Activated T-helper 17 cell treated with anti-CD3 and anti-CD28 coated beads, Interleukin-2, amount 50 U/mL, for 72 hours (primary cell): ENCODE measurements at places on chromosomes 7 and 10.
A peak's percentile ranks its signal among the peaks of the same experiment; 100 is the strongest.

DNA sequence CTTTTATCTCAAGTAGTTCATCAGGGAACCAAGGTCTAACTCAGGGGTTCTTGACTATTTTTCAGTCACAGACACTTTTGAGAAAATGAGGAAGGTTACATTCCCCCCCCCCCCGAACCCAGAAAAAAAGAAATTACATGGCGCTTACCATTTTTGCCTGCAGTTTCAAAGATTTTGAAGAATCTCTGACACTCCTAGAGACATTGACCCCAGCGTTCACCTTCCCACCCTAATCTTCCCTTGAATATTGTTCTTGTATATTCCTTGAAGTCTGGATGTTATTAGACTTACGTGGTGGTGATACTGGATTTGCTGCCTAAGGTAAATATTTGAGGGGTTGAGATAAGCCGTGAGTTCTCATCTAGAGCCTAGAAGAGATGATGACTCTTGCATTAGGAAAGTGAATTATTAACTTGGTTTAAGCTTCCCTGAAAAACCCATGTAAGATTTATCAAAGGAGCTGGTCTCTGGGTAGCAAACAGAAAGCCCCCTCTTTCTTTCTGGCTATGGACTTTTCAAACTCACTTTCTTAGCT is 245.7 kb upstream of the FOXK1 start:
- no peak for ATAC-seq

GRCh38 chr10:23469596-23470237 is 30.8 kb downstream of the OTUD1 start:
- no peak for ATAC-seq

- no peak for ATAC-seq
Observed at GRCh38 chr10:127889605-127890195, 3.0 kb downstream of the CLRN3 start.

DNA sequence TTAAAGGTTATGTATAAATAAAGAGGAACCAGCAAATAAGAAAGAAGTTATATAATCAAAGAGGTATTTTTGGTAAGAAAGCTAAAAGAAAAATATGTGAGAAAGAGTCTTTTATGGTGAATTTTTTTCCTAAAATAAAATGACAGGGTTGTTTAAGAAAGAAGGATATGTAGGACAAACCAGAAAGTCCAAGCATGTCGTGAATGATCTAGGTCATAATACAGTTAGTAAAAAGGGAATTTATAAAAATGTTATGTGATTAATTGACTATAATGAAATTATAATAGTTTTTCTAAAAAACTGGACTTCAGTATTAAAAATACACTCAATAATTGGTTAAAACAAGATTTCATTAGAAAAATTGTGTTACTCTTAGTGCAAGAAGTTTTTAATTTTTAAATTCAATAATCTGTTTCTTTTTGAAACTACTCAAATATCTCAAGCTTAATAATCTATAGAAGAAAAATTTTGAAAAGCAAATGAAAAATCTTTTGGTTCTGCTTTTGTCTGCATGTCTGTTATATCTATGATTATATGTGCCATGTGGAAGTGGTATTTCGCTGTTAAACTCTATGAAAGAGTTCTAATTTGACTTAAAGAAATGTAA is 23.3 kb downstream of the AVL9 start:
- no peak for ATAC-seq

DNA sequence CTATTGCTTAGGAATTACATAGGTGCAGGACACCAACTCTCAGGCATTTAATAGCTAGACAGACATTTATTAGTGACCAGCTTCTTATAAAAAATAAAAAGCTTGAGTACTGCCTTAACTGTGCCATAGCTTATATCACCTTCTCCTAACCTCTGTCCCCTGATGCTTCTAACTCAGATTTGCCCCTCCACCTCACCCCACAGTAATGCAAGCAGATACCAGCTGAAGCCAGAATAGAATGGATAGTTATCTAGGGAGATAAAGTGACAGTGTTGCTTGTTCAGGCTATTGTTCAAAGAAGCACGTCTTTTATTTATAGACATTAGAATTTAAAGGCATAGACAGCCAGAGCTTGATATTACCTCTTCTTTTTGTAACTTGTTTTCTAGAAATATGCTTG is 99.6 kb upstream of the GLCCI1 start:
- no peak for ATAC-seq

DNA sequence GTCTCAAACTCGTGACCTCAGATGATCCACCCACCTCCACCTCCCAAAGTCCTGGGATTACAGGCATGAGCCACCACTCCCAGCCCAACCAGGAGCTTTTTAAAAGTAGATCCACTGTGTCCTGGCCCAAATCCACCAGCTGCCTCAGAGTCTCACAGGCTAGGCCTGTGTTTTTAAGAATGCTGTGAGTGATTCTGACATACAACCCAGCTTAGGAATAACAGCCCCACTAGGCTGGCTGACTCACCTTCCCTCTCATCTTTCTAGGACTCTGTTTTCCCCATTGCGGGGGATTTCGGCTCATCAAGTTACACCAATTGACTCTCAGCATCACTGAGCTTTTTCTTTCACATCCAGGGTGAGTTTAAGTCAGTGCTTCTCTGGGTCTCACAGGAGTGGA is 207.6 kb downstream of the SKIDA1 start:
- ATAC-seq: no peak

DNA sequence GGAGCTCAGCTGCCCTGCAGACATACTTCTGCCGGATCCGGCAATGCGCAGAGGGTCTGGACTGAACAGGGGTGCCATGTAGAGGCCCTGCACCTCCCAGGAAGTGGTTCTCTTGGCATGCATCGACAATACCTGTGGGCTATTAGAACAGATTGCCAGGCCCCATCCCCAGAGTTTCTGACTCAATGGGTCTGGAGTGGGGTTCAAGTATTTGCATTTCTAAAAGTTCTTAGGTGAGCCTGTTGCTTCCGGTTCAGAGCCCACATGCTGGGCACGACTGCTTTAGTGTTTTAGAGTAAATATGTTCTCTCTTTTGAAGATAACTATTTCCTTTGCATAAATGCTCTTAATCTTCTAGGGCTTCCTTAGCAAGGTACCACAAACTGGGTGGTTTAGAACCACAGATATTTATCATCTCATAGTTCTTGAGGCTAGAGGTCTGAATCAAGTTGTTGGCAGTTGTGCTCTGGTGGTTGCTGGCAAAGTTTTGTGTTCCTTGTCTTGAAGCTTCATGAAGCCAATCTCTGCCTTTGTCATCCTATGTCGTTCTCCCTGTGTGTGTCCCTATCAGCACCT is 435.5 kb downstream of the TCERG1L start:
- ATAC-seq: no peak

DNA sequence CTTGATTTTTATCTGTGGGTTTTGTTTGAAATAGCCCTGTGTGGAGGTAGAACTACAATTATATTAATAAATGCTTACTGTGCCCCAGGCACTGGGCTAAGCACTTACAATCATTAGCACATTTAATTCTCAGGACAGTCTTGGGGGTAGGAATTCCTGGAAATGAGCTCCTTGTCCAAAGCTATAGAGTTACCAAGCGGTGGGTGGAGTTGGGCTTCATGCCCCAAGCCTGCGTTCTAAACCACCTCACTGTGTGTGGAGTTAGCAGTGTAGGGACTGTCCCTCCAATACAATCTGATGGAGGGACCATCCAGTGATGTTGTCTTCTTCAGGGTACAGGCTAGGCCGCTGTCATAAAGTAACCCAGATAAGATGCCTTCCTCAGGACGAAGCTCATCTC is 49.7 kb downstream of the PALD1 start:
- no peak for ATAC-seq

DNA sequence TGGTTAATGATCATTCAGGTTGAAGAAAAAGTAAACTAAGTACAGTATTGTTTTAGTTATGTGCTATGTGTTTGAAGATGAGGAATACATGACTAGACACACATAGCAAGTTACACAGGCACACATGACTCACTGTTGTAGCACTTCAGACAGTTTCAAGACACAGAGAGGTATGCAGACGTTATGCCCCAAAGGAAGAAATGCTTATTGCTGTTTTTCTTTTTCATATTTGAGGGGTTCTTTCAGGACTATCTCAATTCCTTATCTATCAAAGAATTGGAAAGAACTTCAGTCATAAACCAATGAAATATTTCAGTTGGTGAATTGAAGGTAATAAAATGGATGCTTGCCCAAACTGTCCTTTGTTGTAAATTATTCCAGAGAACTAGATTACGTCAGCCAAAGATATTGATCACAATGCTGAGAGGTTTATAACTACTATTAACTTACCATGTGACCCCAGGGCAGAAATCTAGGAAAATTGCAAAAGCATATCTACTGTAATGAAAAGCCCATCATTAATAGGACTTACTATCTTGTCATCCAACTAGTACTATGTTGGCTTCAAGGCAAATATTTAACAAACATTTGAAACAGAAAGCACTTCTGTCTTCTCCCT is 61.2 kb upstream of the CAPZA2 start:
- ATAC-seq: peak; percentile 88

DNA sequence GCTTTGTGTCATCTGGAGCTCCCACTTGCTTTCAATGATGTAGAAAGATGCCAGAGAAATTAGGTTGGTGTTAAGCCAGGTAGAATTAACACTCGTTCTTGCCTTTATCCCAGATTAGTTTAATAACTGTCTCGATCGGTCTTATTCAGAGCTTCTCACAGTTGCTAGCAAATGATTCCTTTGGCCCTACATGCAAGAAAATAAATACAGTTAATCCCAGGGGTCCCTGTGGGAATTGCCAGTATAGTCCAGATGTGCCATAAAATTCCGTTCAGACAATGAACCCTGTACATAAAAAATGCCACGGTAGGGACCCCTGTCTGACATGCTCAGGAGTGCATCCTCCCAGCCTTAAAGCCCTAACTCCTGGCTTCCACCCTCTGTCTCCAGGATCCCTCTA is 207.5 kb downstream of the ARHGAP12 start:
- ATAC-seq: no peak

GRCh38 chr10:118832241-118832651 is 77.5 kb upstream of the CACUL1 start:
- ATAC-seq: no peak

GRCh38 chr10:80498078-80498832 is 39.4 kb upstream of the SH2D4B start:
- peak; percentile 13 for ATAC-seq

DNA sequence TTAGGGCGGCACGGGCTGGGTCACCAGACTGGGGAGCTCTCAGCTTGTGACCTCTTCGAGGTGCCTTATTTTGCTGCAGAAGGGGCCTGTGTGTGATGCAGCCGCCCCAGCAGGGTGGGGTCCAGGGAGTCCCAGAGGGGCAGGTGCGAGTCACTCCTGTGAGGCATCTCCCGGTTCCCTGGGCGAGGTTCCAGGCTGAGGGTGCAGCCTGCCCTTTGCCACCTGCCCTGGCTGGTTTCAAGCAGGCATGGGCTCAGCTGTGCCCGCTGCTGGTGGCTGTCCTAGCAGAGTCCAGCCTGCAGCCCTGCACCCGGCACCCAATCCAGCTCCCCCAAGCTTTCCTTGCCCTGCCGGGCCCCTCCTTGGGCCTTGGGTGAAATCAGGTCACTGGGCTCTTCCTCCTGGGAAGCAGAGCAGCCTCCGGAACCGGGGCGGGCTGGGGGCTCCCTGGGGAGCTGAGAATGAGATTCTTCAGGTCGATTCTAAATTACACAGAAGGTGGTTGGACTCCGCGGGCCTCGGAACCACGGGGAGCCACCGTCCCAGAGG is 64.8 kb downstream of the PWWP2B start:
- ATAC-seq: no peak

- ATAC-seq: peak; percentile 86
Observed at GRCh38 chr10:23075672-23076071, 19.7 kb upstream of the MSRB2 start.

- no peak for ATAC-seq
Observed at GRCh38 chr10:75345738-75346137, 55.8 kb downstream of the ZNF503 start.

DNA sequence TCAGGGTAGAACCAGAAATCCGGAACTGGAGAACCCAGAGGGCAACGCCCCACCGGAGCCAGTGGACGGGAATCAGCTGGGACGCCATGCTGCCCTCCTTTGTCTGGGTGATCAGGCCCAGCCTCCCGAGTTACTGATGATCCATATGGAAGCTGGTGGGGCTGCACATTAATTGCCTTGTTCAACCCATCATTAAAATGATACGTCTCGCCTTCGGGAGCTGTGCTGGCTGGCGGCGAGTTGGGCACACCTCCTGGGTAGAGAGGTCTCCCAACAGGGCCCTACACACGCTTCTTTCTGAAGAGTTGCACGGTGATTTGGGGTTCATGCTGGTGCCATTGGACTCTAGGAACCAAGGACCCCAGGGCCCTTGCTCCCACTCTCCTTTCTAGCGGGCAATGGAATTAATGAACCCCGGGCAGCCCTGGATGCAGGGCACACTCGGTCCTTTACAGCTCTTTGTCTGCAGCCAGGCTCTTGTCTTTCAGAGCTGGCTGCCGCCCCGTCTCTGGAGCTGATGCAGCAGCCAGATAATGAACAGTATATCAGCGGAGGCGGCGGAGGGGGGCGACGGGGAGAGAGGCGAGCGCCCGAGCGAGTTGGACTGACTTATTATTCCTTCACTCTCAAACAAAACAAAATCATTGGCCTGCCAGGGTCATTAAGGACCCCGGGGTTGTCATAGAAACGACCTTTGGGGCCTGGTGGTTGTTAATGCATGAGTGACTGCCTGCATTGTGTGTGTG is 412.2 kb upstream of the ZMIZ1 start:
- no peak for ATAC-seq

- ATAC-seq: no peak
Observed at GRCh38 chr7:32476816-32477648, 13.1 kb downstream of the LSM5 start.

GRCh38 chr7:66771795-66772194 is 31.3 kb downstream of the RABGEF1 start:
- ATAC-seq: no peak

GRCh38 chr7:78055001-78055573 is 256.5 kb downstream of the PHTF2 start:
- no peak for ATAC-seq

DNA sequence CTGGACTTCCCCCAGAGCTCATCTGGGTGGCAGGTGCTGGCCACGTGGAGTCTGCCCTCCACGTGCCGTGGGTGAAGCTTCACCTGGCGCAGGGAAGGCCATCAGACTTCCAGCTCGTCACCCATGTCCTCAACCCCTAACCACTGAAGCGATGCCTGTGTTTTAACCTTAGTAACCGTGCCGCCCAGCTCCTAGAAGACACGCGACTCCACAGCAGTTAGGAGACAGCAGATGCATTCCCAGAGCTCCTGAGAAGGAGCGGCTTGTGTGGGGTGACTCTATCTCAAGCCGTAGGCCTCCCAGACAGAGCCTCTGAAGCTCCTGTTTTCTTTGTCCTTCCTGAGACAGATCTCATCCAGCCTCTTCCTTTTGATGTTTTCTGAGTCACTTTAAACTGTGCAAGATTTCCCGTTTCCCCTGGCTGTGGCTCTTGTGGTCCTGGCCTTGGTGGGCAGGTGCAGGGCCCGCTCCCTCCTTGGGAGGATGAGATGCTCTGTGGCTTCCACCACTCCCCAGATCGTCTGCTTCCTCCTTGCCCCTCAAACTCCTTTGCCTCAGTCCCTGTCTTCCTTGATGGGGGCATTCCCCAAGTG is 41.4 kb upstream of the AP5Z1 start:
- peak; percentile 45 for ATAC-seq

GRCh38 chr7:90445633-90446032 is 23.8 kb upstream of the PTTG1IP2 start:
- no peak for ATAC-seq

GRCh38 chr7:123621707-123622106 is 20.1 kb downstream of the ASB15 start:
- no peak for ATAC-seq

- no peak for ATAC-seq
Observed at GRCh38 chr10:96622013-96622787, 35.4 kb upstream of the TM9SF3 start.
